ENCODE measurements at places on chromosomes 7 and 10. TPM values are rescaled to one million over a fixed set of nuclear protein-coding genes. Genes with fewer than 3 reads are reported as not detected.

Gene OR2A5
- not detected for total RNA-seq

Gene SCART1
- not detected for total RNA-seq

Gene ICA1
- 2.1 TPM for total RNA-seq

Gene OIT3
- total RNA-seq = not detected

Gene NEURL1
- not detected for total RNA-seq

Gene GPNMB
- 33.1 TPM for total RNA-seq

Gene BMI1
- total RNA-seq = 58.8 TPM

Gene ESYT2
- 98.3 TPM for total RNA-seq

Gene AGAP9
- total RNA-seq = 2.6 TPM

Gene INPP5A
- total RNA-seq = 47.5 TPM

Gene GLI3
- 1.8 TPM for total RNA-seq

Gene OPALIN
- not detected for total RNA-seq

Gene ARMC10
- total RNA-seq = 53.9 TPM

Gene IKZF1
- total RNA-seq = not detected

Gene NHLRC2
- total RNA-seq = 9.8 TPM

Gene STEAP1B
- total RNA-seq = not detected

Gene NEUROG3
- total RNA-seq = not detected

Gene ZNF107
- 0.52 TPM for total RNA-seq

Gene LBX1
- not detected for total RNA-seq

Gene CTAGE4
- total RNA-seq = 0.84 TPM

Gene DAGLB
- 15.0 TPM for total RNA-seq

Gene FAM20C
- 28.8 TPM for total RNA-seq

Gene LIPM
- not detected for total RNA-seq

Gene PDZD7
- total RNA-seq = 5.3 TPM

Gene RAB11FIP2
- total RNA-seq = 2.2 TPM

Gene LOXL4
- total RNA-seq = 0.72 TPM

Gene CYP26A1
- not detected for total RNA-seq

Gene TRIM50
- not detected for total RNA-seq

Gene SPAM1
- total RNA-seq = not detected

Gene SEMA4G
- 6.6 TPM for total RNA-seq

Gene COL28A1
- 0.84 TPM for total RNA-seq

Gene DNA2
- total RNA-seq = 6.1 TPM

Gene SPDYE11
- total RNA-seq = not detected

Gene NANOS1
- 22.5 TPM for total RNA-seq

Gene TNPO3
- 56.6 TPM for total RNA-seq

Gene ITGB1
- total RNA-seq = 953 TPM

Gene TEX47
- not detected for total RNA-seq

Gene RASA4B
- total RNA-seq = 2.2 TPM

Gene ANKRD2
- total RNA-seq = 19.4 TPM

Gene AGBL3
- total RNA-seq = 0.81 TPM

Gene CTAGE15
- not detected for total RNA-seq

Gene AKR1C3
- total RNA-seq = 3,253 TPM

All from Caki2 (cell line).